ENCODE measurements at places on chromosomes 1 and 21.

DNA sequence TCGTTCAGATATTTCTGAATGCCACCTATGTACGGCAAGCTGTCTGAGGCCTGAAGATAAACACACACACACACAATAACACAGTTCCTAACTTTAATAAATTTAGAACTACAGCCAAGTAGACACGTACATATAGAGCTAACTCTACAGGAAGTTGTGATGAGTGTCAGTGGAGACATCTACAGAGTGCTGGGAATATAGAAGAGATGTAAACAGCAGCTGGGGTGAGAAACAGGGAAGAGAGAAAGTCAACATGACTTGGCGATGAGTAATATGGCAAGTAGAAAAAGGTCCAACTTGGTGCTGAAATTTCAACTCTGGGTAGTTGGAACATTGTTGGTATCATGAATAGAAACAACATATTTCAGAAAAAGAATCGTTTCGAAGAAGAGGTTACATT, 206.5 kb downstream of the ZP4 start:
- no peak overlapping the region for H3K27ac ChIP-seq
- no peak overlapping the region for H3K4me3 ChIP-seq
- no peaks in the 10 kb centered on the region for H3K27me3 ChIP-seq
- no peaks in the 10 kb centered on the region for H3K4me1 ChIP-seq
- H3K36me3 ChIP-seq, result no peaks in the 10 kb centered on the region

DNA sequence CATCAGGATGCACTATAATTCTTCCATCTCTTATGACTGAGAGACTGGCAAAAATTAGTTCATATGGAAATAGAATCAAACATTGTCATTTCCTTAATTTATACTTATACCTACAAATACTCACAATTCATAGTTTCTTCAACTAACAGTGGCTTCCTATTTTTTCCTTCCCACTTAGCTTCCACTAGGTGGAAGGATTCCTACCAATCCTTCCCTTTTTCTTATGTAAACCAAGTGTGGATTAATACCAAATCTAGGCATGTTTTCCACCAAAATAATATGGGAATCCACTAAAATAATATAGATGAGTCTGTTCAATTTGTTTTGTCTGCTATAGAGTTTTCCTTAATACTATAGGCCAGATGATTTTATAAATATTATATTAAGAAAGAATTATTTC, 1537.1 kb downstream of the PLA2G4A start:
- H3K36me3 ChIP-seq, result no peaks in the 10 kb centered on the region
- no peak overlapping the region for H3K27ac ChIP-seq
- no peaks in the 10 kb centered on the region for H3K4me1 ChIP-seq

GRCh38 chr1:88751714-88752113, 67.6 kb downstream of the PKN2 start:
- DNase-seq, result no peak
- H3K36me3 ChIP-seq, result peaks cover 4% of the 10 kb centered on the region
- H3K27me3 ChIP-seq, result no peaks in the 10 kb centered on the region
- no peak overlapping the region for H3K4me3 ChIP-seq
- no peak overlapping the region for H3K27ac ChIP-seq

DNA sequence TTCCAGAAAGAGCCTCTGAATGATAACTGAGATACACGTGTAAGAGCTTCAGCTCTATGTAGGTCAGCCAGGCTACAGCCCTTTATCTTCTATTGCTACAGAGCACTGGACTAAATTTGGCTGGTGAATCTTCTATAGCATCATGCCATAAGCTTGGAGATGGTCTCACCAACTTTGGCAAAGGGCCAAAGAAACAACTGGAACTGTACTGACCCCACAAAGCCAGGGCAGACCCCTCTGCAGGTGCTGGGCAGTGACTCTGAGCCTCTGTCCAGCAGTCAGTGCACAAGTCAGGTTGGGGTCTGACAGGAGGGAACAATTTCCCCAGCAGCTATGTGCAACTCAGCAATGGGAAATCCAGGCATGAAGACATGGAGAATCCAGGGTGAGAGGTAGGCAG, 57.8 kb upstream of the NFASC start:
- no peaks in the 10 kb centered on the region for H3K36me3 ChIP-seq
- H3K4me1 ChIP-seq, result no peaks in the 10 kb centered on the region
- peaks cover 26% of the 10 kb centered on the region for H3K27me3 ChIP-seq
- no peak overlapping the region for H3K27ac ChIP-seq
- H3K4me3 ChIP-seq, result no peak overlapping the region
